ENCODE measurements at places on chromosomes 4 and X. TPM values are rescaled to one million over a fixed set of nuclear protein-coding genes. Genes with fewer than 3 reads are reported as not detected.

DNA sequence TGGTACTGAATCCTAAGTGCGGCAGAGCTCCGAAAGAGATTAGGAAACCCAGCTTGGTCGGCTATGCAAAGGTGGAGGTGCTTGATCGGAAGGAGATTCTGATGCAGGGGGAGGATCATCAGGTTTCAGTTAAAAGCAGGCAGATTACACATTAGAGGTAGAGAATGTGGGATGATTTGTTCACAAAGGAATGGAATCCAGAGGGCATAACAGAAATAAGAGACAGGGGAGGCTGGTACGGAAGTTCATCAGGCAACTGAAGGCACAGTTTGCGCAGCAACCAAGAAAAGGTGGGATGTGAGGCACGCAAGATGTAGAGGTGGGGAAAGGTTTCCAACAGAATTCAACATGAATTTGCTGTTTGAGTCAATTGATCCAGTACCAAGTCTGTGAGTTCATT lies 424 bp upstream of the ZNF330 start:
- H3K4me3 ChIP-seq: peak overlapping the region; percentile 98
- H3K36me3 ChIP-seq: peaks cover 30% of the 10 kb centered on the region
- no peaks in the 10 kb centered on the region for H3K27me3 ChIP-seq

GRCh38 chr4:70948665-70949260 lies 44.7 kb upstream of the DCK start:
- DNase-seq: no peak
- H3K4me1 ChIP-seq: peaks cover 53% of the 10 kb centered on the region
- H3K36me3 ChIP-seq: peaks cover 15% of the 10 kb centered on the region
- no peak overlapping the region for H3K4me3 ChIP-seq
- no peaks in the 10 kb centered on the region for H3K27me3 ChIP-seq

- H3K27ac ChIP-seq: no peak overlapping the region
- H3K4me1 ChIP-seq: peaks cover 32% of the 10 kb centered on the region
- peaks cover 3% of the 10 kb centered on the region for H3K27me3 ChIP-seq
- no peak overlapping the region for H3K4me3 ChIP-seq
These were observed 45.9 kb downstream of the PDLIM5 start for GRCh38 chr4:94497690-94498089.

DNA sequence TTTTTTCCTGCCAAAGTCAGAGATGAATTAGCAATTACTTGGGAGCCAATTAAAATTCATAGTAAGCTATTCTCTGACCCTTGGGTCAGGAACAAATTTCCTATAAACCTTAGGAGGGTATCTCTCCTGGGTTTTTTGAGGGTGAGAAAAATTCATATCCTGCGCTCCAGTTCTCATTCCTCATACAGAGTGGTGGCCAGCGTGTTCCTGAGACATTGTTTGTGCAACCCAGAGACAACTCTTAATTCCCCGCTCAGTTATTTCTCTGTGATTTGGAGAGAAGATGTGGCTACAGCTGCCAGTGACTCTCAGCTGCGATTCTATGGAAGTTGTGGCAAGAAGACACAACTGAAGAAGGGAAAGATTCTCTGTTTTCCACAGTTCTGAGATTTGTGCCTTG lies 37.9 kb upstream of the CBR4 start:
- H3K27ac ChIP-seq: no peak overlapping the region
- no peaks in the 10 kb centered on the region for H3K27me3 ChIP-seq
- H3K36me3 ChIP-seq: no peaks in the 10 kb centered on the region
- H3K4me1 ChIP-seq: no peaks in the 10 kb centered on the region

GRCh38 chr4:2937146-2937857 lies 25.9 kb downstream of the NOP14 start:
- H3K27ac ChIP-seq: peak overlapping the region; percentile 87
- peaks cover 15% of the 10 kb centered on the region for H3K27me3 ChIP-seq
- DNase-seq: no peak
- peak overlapping the region; percentile 90 for H3K4me3 ChIP-seq

DNA sequence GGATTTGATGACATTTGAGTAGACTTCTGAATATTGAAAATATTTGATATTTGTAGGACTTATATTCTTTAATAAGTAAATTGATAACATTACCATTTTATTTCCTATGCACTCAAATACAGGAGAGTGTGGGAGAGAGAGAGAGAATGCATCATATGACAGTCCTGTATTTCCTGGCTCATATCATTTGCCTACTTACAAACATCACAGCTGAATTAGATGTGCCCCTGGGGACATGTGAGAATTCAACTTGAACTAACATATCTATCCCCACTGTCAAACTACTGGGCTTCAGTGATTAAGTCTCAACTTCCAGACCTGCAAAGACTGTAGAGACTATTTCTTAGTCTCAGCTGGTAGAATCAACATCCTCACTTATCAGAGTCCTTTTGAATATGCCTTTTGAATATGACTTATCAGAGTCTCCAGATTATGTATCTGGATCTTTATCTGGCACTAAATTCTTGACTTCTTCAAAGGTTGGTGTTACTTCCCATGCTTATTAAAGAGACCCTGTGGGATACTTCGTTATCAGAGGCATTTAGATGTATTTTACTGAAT lies 75.5 kb downstream of the PABPC4L start:
- peaks cover 9% of the 10 kb centered on the region for H3K36me3 ChIP-seq
- H3K4me1 ChIP-seq: no peaks in the 10 kb centered on the region
- H3K27me3 ChIP-seq: no peaks in the 10 kb centered on the region
- H3K4me3 ChIP-seq: no peak overlapping the region

DNA sequence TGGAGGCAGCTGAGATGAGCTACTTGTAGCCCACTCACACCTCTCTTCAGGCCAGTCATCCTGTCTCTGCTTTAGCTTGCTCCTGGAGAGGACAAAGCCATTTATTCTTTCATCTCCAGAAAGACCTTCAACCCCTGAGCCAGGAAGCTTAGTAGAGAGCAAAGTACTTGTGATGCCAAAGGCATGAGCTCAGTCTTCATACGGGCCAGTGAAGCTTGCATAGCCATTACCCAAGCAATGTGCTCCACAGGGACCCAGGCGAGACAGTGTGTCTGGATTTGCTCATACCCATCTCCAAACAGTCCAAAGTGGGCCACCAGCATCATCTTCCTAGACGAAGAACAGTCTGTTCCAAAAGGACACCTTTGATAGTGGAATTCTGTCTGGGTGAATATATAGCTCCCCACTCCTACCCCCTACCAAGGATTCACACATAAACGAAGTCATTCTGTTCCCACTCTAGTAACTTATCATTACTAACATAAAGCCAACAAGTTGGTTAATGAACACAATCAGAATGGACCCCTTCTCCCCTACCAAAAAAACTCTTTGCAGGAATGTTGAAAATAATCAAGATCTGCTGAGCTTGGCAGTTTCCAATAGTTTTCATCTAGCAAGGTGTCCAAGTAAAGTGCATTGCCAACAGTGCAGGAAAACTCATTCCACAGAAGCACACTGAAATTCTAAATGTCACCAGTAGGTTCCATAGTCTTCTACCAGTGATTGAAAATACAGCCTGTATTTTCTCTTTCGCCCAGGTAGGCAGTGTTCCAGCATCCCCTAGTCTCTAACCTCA lies 6.7 kb downstream of the TNMD start:
- DNase-seq: no peak
- no peaks in the 10 kb centered on the region for H3K4me1 ChIP-seq
- H3K27ac ChIP-seq: no peak overlapping the region

DNA sequence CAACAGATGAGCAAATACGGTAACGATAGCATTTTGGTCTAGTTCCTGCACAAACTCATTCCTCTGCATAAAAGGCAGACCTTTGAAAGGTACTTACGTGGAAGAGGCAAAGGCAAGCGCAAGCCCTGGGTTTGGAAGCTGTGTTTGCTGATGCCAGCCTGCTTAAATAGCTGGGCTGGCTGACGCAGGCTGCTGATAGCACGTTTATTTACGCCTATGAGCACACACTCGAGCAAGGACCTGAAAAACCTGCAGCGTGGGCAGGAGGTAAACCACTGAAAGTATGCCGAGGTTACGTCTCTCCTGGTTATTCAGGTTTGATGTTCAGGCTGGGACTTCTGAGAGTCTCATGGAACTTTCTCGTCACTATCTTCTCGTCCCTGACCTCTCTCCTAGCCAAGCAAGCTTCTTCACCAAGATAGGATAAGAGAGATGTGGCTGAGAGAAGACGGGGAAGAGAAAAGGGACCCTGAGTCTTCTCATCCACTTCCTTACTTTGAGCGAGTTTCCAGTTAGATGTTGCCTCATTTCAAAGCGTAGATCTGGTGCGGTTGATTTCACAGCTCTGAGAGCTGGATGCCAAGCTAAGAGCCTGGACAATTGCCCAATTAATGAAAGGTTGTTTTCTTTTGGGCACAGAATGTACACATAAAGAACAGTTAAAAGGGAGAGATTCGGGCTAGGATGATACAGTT lies at the start of gene HOPX:
TSS of gene HOPX (minus strand) at position 139 of the 695 bp plus-strand sequence. CDS start 23,480 bp downstream, outside the sequence.
- peaks cover 23% of the 10 kb centered on the region for H3K27me3 ChIP-seq
- no peaks in the 10 kb centered on the region for H3K36me3 ChIP-seq
- no peaks in the 10 kb centered on the region for H3K4me1 ChIP-seq
- no peak within 1 kb of the TSS for H3K4me3 ChIP-seq

GRCh38 chr4:70600305-70600704 lies 8.2 kb downstream of the AMBN start:
- H3K36me3 ChIP-seq: no peaks in the 10 kb centered on the region
- peaks cover 4% of the 10 kb centered on the region for H3K27me3 ChIP-seq
- no peak overlapping the region for H3K27ac ChIP-seq

FGF2 gene
- 386 TPM for total RNA-seq

TCP11X2 gene
- total RNA-seq: not detected

SHROOM2 gene
- 1.3 TPM for total RNA-seq

CISD2 gene
- 34.6 TPM for total RNA-seq

FAT4 gene
- 11.1 TPM for total RNA-seq

RBMXL3 gene
- not detected for total RNA-seq
